ENCODE measurements at places on chromosomes 7 and 10.
A peak's percentile ranks its signal among the peaks of the same experiment; 100 is the strongest.

GRCh38 chr7:141640239-141640840 lies 61.6 kb downstream of the DENND11 start:
- no peak for DNase-seq

DNA sequence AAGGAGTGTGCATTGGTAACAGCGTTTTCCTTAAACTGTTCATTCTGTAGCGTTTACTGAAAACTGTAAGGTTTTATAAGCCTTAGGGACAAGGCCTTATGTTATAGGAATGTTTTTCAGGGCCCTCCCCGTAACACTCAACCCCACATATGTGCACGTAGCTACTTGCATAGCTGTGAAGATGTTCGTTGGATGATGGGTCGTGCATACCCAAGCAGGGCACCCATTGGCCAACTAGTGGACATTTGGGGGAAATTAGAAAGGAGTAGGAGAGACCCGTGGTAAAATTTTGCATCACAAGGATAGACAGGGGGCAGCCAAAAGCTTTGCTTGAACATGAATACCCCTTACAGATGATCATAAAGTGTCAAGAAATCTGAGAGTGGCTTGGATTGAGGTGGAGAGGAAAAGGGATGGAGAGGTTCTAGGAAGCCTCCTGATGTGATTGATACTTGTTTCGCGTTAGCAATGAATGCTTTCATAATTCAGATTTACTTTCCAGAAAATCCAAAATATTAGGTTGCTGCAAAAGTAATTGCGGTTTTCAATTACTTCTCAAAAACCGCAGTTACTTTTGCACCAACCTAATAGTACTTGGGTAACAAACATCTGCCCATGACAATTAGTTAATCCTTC lies 878 bp downstream of the SEC61A2 start:
- DNase-seq, result peak; percentile 38

DNA sequence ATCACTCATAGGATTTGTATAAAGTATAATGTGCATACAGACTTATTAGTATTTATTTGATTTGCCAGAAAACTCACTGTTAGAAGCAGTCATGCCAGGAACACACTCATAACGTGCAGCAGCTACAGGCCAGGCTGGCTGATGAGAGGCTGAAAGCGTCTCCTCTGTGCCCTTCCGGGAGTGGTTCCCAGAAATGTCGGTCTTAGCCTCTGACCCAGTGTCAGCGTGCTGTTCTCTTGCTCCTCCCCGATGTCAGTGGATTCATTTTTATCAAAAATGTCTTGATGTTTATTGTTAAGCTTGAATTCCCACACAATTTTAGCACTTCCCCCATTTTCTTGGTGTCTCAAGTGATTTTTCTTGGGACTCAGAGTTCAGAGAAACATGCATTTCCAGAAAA lies 33.3 kb upstream of the GARS1 start:
- DNase-seq, result no peak

- peak; percentile 4 for DNase-seq
Measured at GRCh38 chr10:27319752-27320431, 79.3 kb upstream of the ACBD5 start.

- no peak for DNase-seq
Measured at GRCh38 chr7:95531605-95532219, 46.0 kb downstream of the ASB4 start.

DNA sequence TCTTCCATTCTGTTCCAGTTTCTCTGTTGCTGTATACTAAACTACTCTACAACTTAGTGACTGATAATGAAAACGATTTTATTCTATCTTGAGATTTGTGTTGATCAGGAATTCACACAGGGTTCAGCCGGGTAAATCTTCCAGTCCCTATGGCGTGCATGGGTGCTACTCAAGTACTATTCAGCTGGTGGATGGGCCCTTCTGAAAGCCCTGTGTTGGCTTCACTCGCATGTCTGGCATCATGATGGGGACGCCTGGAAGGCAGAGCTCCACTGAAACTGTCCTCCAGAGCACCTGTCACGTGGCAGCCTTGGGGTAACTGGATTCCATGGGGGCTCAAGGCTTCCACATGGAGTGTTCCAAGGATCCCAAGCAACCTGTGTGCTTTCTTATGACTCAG lies 86.0 kb upstream of the ZMIZ1 start:
- no peak for DNase-seq

DNA sequence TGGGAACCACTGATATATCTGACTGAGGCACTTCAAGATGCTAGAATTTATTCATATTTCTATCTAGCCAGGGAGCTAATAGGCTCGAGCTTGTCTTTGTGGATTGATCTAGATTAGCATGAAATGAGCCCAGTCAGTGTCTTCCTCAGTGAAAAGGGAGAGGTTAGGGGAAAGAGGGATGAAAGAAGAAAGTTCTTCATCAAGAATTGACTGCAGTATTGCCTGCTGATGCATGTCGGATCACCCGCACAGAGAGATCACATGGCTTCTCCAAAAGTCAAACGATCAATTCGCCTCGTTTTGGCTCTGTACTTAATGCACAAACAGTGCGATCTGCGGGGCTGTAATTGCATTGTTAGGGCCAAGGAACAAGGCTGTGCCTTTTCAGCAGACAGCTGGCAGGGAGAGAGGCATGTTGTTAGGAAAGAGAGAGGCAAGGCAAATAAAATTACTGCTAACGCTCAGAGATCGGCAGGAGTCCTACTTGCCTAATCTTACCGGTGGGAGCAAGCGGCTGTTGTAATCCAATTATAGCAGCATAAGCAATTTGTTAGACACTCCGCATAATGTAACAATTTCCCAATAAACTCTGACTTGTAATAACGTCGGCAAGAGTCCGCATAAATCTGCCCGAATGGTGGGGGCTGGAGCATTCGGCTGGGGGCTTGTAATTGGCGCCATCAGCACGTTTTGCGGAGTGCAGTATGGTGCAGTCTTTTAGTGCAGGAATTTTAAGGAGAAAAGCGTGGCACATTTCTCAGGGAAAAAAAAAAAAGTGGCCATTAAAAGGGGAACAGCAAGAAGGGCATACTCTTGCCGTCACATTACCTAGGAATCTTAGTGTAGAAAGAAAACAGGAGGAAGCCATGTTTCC lies 102.1 kb downstream of the POLL start:
- DNase-seq, result no peak

DNA sequence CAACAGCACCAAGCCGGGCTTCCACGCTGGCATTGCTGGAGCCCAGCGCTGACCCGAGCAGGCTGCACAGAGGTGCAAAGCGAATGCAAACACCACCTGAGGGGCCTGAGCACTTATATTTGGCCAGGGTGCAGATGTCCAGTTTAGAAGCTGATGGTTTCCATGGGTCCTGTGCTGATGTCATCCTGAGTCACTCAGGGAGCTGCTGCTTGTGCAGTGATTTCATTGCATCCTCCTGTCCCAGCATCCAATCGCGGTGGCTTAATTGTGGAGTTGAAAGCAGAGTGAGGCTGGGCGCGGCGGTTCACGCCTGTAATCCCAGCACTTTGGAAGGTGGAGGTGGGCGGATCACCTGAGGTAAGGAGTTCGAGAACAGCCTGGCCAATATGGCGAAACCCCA lies 410.2 kb upstream of the KLF6 start:
- no peak for DNase-seq

DNA sequence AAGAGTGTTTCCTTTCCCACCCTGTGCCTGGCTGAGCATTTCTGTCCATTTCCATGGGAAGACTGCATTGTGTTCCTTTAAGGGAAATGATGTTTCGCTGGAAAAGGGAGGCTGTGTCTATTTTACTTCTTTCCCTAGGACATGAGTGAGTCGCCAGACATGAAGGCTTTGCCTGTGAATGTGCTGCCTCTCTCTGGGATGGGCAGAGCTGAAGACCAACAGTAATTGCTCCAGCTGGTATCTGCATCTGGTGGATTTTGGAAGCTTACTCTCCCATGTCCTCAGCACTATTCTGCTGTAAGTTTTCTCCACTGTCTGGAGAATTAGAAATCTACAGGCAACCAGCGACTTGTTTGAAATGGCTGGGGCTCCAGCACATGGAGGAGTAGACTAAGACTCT lies 264.6 kb upstream of the BMPER start:
- DNase-seq, result no peak

DNA sequence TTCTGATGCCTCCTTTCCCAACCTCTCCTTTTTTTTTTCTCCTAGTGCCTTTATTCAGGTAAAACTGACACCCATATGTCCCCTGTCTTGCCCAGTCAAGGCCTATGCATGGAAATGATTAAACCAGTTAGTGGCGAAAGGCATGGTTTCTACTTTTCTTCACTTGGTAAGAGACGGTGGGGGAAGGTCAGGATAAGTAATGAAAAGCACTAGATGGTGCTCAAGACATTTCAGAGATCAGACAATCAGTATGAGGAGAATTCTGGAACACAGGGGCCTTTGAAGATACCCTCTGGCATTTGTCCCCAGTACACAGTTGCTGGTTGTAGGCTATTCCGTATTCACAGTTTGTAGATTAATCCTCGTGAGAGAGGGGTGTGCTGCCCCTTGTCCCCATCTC lies 121.2 kb downstream of the RTKN2 start:
- no peak for DNase-seq

- peak; percentile 97 for DNase-seq
Measured at GRCh38 chr10:126199221-126199998, 188.9 kb downstream of the ADAM12 start.

DNA sequence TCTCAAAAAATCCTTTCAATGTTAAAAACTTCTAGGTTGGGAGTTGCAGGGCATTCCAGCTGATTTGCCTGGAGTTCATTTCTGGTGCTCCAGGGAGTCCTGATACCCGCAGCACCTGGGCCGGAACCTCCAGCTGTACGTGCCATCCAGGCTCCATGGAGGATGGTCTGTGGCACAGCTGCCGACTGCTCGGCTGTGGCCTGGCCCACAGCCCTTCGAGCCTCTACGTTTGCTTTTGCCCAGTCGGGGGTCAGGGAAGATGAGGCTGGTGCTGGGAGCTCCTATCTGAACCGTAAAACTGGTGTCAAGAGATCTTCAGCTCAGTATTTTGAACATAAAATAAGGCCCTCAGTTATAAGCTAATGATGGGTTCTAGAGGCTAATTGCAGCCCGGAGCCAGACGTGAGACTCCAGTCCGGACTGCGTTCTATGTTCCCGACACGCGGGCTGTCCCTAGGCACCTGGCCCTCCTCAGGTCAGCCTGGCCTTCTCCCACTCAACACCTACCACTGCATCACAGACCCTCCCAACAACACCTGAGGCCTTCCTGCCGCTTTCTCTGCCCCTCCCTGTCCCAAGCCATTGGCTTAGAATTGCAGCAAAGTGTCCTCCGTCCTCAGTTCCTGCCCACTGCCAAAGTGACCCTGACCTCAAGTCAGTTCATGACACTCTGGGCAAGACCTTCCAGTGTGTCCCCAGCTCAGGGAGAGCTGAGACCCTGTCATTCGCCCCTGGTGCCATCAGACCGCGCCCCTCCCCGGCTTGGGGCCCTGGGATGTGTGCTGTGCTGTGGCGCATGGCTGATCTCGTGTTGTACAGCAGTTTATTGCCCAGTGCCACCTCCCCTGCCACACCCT lies 64.2 kb upstream of the DNAJB6 start:
- no peak for DNase-seq

GRCh38 chr7:27661811-27662489 lies 733 bp downstream of the HIBADH start:
- no peak for DNase-seq

DNA sequence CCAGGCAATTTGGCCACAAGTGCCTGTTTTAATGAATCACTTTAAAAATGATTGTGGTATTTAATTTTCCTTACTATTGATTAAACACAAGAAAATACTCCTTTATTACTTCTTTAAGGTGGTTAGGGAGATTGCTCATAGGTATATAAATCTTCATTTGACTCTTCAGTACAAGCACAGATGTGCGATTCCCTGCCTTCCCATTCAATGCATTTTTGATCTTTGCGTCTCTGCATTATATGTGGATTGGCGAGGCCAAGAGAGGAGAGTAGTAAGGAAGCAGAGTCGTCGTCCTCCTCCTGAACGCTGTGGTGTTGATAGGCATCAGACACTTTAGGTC lies 683.7 kb downstream of the LRMDA start:
- no peak for DNase-seq

DNA sequence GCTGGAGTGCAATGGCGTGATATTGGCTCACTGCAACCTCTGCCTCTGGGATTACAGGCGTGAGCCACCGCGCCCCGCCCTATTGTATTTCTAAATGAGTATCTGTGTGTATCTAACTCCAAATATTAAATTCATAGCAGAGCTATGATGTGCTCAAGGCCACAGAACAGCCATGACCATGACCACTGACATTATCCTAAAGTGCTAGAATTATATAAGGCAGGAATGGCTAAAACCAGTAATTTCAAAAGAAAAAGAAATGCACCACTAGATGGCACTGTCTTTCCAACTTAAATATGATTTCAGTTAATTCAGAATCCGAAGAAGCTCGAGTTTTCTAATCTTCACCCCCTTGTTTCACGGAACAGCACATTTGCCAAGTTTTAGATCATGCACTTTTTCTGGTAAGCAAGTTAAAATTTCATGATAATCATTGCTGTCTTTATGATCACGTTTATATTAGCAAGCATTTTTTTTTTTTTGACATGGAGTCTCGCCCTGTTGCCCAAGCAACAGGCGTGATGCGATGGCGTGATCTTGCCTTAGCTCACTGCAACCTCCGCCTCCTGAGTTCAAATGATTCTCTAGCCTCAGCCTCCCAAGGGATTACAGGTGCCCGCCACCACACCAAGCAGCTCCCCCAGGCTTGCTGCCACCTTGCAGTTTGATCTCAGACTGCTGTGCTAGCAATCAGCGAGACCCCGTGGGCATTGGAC lies 65.3 kb downstream of the OR13A1 start:
- DNase-seq, result peak; percentile 31
